ENCODE measurements at places on chromosomes 3 and 15. TPM values are rescaled to one million over a fixed set of nuclear protein-coding genes. Genes with fewer than 3 reads are reported as not detected.
A peak's percentile ranks its signal among the peaks of the same experiment; 100 is the strongest.

GRCh38 chr3:98556164-98557130 lies 24.7 kb downstream of the GPR15 start:
- H3K27me3 ChIP-seq: peaks cover 75% of the 10 kb centered on the region
- no peak overlapping the region for H3K27ac ChIP-seq
- H3K4me1 ChIP-seq: no peaks in the 10 kb centered on the region
- H3K36me3 ChIP-seq: no peaks in the 10 kb centered on the region
- no peak overlapping the region for H3K4me3 ChIP-seq
- no peak for DNase-seq

DNA sequence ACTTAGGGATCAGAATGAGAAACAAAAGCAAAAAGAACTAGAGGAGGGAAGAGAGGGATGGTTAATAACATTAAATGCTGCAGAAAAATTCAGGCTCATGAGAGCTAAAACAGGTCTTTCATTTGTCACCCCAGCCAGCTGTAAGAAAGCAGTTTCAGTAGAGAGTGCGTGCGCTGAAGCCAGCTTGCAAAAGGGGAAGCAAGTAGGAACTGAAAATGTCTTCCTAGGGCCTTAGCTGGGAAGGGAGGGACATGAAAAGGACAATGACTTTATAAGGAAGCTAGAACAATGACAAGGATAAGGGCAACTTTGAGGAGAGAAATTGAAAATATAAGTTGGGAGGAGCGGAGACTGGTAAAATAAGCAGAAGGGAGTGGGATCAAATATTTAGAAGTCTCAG lies 3.1 kb downstream of the CIAO2A start:
- H3K4me3 ChIP-seq: no peak overlapping the region
- no peak for DNase-seq

DNA sequence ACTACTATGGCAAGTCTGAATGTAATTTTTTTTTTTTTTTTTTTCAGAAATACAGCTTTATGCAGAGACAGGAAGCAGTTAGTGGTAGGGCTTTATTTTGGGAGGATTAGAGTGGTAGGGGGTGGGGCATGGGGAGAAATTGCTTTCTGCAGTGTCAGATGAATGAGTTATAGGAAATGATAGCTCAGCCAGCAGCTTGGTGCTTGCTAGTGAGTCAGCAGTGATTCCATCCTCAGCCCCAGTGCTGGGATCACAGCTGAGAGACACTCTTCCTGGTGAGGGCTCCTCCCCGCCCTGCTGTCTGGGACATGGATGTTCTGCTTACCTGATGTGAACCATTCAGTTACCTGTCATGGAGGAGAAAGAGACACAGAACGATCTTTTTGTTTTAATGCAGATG lies 39.6 kb downstream of the SEMA6D start:
- H3K27me3 ChIP-seq: no peaks in the 10 kb centered on the region
- no peak overlapping the region for H3K4me3 ChIP-seq
- peaks cover 16% of the 10 kb centered on the region for H3K36me3 ChIP-seq
- H3K27ac ChIP-seq: peak overlapping the region; percentile 71

DNA sequence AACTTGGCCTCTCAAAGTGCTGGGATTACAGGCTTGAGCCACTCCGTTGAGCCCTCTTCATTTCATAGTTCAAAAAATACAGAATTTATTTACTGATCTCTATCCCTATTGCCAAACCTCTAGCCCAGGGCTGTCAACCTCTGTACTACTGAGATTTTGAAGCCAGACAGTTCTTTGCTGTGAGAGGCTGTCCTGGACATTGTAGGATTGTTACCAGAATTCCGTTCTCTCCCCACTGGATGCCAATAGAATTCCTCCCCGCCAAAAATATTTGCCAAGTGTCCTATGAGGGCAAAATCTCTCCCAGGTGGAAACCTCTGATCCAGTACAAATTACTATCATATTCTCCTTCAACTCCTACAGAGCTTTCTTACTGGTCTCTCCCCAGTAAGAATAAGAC lies 29.6 kb upstream of the ADAMTS9 start:
- H3K4me1 ChIP-seq: peaks cover 20% of the 10 kb centered on the region
- H3K36me3 ChIP-seq: no peaks in the 10 kb centered on the region
- peaks cover 2% of the 10 kb centered on the region for H3K27me3 ChIP-seq
- DNase-seq: no peak
- no peak overlapping the region for H3K27ac ChIP-seq

GRCh38 chr3:117674321-117674720 lies 964.7 kb downstream of the TUSC7 start:
- H3K36me3 ChIP-seq: no peaks in the 10 kb centered on the region
- H3K4me1 ChIP-seq: peaks cover 8% of the 10 kb centered on the region
- H3K27me3 ChIP-seq: peaks cover 10% of the 10 kb centered on the region
- no peak overlapping the region for H3K27ac ChIP-seq

- no peaks in the 10 kb centered on the region for H3K4me1 ChIP-seq
- H3K4me3 ChIP-seq: no peak overlapping the region
- H3K27ac ChIP-seq: no peak overlapping the region
- no peaks in the 10 kb centered on the region for H3K36me3 ChIP-seq
- DNase-seq: no peak
- no peaks in the 10 kb centered on the region for H3K27me3 ChIP-seq
These were observed 8.9 kb upstream of the DENND6A start for GRCh38 chr3:57701781-57702180.

- no peak overlapping the region for H3K27ac ChIP-seq
- H3K36me3 ChIP-seq: no peaks in the 10 kb centered on the region
- no peak for DNase-seq
- H3K27me3 ChIP-seq: peaks cover 6% of the 10 kb centered on the region
- H3K4me3 ChIP-seq: no peak overlapping the region
These were observed 291.9 kb upstream of the STT3B start for GRCh38 chr3:31240874-31241273.

MYRIP gene
- not detected for total RNA-seq

PLOD2 gene
- total RNA-seq: 208 TPM

TIMP4 gene
- total RNA-seq: 31.3 TPM

SLC22A13 gene
- total RNA-seq: 0.97 TPM
